Posterior vena cava (tissue), 2 donors: ENCODE measurements at places on chromosomes 4 and X.

DNA sequence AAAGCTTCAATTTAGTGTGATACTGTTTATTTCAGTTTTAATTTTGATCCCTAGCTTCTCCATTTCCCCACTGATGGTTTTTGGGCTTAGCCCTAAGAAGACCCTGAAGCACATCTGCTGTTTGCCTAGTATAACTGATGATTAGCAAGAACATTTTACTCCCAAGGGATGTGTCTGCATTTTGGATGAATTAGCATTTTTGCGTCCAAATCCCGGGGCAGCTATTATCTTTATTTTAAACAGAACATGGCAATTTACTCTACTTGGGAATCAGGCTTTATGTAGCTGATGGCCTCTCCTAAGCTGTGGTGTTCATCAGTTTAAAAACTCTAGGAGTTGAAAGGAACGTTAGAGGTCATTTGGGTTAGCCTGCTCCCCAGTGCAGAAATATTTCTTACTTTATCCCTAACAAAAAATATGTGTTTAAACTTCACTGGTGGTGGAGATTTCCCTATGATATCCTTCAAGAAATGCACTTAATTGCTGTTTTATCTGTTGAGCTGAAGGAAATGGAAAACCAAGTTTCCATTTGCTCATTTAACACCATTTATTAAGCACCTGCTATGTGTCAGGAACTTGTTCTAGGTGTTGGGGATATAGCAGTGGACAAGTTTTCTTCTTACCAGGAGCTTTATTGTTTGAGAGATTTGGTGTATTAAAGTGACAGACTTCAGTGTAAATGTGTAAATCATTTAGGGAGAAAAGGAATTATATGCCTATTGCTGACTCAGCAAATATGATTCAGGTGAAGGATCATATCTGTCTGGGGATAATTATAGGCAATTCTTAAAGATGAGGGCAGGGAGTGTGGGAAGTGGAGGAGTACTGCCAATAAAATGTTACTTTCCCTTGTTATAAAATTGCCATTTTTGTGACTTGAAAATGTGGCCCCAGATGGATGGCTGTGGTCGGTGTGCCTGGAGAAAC is 3.4 kb downstream of the SEPTIN11 start:
- DNase-seq = no peak

DNA sequence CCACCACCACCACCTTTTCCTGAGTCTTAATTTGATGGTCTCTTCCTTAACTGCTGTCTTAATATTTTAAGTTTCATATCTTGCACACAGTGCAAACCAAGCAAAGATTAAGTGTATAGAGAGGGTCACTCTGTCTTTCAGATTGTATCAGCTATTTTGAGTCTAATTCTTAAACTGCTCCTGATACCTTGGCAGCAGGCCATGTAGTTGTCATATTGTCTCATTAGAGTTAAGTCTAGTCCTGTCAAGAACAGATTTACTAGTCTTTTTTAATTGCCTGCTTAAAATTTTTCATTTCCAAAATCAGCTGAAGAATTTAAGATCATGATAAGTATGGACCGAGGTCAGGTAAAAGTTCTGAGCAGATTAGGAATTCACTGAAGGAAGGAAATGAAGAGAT is 51.5 kb downstream of the FHIP1A start:
- no peak for DNase-seq

DNA sequence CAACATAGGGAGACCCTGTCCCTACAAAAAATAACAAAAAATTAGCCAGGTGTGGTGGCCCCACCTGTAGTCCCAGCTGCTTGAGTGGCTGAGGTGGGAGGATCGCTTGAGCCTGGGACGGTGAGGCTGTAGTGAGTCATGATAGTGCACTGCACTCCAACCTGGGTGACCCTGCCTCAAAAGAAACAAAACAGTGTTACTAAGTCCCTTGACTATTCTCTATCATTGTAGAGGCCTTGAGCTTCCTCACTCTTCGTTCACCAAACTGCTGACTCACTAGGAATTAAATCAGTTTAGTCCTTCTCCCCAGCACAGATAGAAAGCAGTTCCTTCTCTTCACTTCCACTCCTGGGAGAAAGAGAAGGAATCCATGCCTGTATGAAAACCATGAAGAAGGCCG is 14.5 kb downstream of the CDS1 start:
- DNase-seq = no peak

GRCh38 chr4:93437991-93438390 is 390.6 kb upstream of the ATOH1 start:
- DNase-seq = no peak

DNA sequence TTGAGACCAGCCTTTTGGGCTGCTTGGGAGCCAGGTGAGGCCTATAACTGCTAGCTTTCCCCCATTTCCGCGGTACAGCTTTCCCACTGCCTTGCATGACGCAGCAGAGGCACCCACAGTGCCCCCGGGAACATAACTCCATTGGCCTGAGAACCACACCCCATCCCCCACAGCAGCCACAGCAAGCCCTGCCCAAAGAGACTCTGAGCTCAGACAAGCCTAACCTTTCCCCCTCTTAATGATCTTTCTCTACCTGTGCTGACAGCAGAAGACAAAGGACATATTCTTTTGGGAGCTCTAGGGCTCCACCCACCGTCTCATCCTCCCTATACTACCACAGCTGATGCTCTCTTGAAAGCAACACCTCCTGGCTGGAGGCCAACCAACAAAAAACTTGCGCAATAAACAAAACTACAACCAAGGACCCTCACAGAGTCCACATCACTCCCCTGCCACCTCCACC is 114.8 kb downstream of the FANCB start:
- no peak for DNase-seq

DNA sequence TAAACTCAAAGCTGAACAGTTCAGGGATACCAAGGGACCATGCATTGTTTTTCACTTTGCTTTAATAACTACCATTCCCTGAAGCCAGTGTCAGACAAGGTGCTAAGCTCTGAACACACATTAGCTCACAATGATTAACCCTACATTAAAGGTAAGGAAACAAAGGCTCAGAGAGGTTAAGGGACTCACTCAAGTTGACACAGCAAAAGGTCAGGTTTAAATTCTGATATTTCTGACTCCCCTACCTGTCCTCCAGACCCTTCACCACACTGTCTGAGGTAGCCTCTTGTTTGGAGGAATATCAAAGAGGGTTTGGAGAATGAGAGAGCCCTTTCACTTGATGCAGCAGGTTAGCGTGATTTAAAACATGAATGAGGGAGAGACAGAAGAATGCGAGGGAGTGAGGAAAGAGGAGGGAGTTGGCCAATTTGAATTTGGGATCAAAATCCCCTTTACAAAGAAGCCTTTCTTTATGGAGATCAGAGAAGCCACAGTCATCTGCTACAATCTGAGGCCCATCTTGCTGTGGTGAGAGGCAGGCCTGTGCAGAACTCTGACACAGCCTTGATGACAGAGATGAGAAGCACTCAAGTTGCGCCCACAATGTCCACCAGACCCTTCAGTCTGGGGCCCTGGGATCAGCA is 103.5 kb downstream of the FHDC1 start:
- DNase-seq = no peak

DNA sequence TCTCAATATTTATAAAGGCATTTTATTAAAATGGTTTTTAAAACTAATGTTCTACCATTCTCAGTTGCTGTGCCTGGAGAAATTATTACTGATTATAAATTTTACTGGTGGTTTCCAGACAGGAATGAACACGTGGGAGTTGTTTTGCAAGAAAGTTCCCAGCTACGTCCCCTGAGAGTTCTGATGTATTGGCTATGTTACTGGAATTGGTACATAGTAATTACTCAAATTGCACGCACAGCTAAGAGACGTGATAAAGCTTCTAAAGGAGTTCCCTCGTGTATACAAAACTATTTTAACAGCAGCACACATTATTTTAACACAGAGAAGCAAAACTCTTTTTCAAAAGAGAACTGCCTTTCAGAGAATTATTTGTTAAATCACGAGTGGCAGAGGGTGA is 292.2 kb downstream of the NLGN4X start:
- no peak for DNase-seq

DNA sequence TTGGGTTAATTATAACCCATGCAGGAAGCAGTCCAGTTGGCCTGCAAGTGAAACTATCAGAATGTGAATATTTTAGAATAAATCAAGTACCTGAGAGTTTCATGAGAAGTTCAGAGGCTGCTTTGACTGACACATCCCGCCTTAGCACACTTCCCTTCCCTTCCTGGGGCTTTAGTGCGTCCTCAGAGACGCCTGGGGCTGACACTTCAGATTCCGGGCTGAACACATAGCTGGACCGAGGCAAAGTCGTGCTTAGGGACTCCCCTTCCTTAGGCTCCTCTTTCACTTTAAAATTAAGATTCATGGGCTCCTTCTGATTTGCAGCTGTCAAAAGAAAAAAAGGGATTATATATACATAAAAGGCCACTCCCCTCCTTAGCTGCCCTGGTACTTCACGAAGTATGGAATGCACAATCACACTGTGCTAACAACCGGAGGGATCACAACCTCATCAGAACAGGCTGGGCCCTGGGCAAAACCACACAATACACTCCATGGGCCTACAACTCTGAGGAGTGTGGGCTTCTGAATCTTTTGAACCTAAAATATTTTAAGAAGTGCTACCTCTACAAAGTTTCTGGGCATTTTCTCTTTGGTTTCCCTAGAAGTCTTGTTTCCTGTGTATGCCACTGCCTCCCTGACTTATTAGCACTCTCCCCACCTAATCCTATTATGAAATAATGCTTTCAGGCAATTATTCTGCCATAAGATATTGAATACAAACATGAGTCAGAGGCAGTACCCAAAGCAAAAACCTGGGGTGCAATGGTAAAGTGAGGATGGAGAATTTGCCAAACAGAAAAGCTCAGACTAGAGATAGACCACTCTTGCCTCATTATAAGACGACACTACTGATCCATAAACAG is 68.2 kb downstream of the ZNF827 start:
- no peak for DNase-seq

- DNase-seq = no peak
Observed at GRCh38 chr4:180589575-180589974, 1653.6 kb upstream of the TENM3 start.
